ENCODE measurements at places on chromosomes 12 and 14.

- peak; percentile 44 for DNase-seq
Measured at GRCh38 chr14:65019944-65020566, 33.4 kb downstream of the FNTB start.

- peak; percentile 55 for DNase-seq
Measured at GRCh38 chr12:89645434-89645833, 63.2 kb downstream of the ATP2B1 start.

GRCh38 chr12:63949902-63950301, 105.4 kb downstream of the SRGAP1 start:
- no peak for DNase-seq

DNA sequence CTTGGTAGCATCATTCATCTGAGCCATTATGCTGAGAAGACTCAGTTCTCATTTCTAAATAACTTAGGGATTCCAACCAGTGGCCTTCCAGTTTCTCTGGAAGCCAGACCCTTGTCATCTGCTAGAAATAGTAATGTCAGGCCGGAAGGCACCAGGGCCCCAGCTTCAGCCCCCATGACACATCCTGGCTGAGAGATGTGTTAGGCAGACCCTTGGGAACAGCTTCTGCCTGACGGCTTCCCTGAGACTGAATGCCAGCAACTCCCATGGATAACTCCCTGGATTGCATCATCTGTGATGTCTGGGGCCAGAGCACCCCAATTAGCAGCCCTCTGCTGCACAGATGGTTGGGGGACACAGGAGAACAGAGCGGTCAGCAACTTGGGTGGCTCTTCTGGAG, 583.5 kb upstream of the TBX3 start:
- no peak for DNase-seq

- no peak for DNase-seq
Measured at GRCh38 chr14:89239023-89239422, 178.0 kb downstream of the FOXN3 start.

GRCh38 chr12:128724468-128725046, 99.2 kb downstream of the SLC15A4 start:
- DNase-seq = no peak

DNA sequence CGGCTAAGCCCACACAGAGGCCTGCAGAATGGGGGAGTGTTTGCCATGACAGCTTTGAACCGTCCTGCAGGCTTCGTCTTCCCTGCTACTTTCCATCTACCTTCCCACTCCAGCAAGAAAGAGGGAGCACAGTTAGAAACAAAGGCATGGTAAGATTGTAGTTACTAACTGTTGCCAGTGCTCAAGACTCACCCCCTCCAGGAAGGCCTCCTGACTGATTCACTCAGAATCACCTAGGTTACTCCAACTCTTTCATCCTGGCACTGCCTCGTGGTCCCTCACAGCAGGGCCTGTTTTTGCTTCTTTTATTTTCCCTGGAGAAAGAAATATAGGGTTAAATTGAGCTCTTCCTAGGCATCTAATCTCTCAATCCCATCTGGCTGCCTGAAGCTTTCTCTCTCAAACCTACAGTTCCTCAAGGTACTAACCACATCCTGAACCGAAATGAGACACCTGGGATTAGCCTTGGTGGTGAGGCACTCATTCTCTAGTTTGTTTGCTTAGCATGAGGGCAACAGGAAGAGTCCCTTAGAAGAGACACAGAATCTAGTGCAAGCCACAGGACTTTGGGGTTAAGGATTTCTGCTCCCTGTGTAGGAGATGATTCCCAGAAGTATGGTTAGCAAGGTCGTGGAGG, 7.8 kb downstream of the GALNT6 start:
- DNase-seq = no peak

DNA sequence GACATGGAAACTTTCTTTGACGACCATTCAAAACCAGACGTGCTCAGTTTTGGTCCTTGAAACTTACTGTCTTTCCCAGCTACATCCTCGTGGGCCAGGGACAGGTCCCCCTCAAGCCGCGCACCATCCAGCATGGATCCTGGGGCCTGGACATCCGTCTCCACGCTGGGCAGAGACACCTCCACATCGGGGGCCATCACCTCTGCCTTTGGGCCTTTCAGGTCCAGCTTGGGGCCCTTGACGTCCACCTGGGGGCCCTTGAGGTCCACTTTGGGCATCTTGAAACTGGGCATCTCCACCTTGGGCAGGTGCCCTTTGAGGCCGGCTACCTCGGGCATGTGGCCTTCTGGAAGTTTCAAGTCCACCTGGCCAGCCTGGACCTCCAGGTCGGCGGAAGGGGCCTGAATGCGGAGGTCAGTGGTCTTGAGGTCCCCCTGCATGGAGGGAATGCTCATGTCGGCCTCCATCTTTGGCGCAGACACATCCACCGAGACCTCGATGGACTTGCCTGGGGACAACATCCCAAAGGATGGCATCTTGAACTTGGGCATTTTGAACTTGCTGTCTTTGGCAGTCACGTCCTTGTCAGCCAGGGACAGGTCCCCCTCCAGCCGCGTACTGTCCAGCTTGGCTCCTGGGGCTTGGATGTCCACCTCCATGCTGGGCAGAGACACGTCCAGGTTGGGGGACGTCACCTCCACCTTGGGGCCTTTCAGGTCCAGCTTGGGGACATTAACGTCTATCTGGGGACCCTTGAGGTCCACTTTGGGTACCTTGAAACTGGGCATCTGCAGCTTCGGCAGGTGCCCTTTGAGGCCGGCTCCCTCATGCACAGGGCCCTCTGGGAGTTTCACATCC, 17.1 kb downstream of the PLD4 start:
- peak; percentile 30 for DNase-seq

- DNase-seq = no peak
Measured at GRCh38 chr12:98559666-98560065, 33.8 kb upstream of the SLC25A3 start.

GRCh38 chr12:115466076-115466475, 782.1 kb upstream of the TBX3 start:
- DNase-seq = no peak

DNA sequence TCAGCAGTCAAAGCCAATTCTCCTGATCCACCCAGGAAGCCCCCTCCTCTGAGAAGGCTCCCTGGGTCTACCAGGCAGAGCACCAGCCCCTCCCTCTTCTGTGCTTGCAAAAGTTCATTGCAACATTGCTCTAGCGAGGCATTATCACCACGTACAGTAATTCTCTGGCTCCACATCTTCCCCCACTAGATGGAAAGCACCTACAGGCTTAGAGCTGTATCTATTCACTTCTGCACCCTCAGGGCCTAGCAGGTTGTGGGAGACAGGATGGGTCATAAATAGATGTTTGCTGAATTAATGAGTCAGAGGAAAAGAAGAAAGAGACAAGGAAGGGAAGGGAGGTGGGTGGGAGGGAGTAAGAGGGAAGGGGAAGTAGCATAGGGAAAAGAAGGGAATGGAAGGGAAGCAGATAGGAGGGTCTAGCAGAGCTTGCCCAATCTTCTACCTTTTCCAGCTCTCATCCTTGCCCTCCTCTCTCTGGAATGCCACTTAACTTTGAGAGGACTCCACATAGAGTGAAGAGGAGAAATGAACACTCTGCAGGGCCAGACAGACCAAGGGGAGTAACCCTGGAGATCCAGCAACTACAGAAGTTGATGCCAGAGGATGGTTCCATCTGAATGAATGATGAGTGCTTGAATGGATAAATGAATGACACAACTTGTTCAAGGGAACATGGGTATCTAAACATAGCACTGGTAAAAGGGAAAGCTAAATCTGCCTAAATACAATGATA, 42.0 kb upstream of the NT5DC3 start:
- DNase-seq = no peak

GRCh38 chr14:92560106-92560865, 46.7 kb downstream of the RIN3 start:
- DNase-seq = no peak

Data from Caco-2 (cell line).